ENCODE measurements at places on chromosomes 4 and X.

- no peak overlapping the region for H3K4me3 ChIP-seq
- DNase-seq = no peak
- H3K27me3 ChIP-seq = no peaks in the 10 kb centered on the region
- no peak overlapping the region for H3K27ac ChIP-seq
Measured at GRCh38 chr4:48167538-48168263, 33.7 kb upstream of the TXK start.

DNA sequence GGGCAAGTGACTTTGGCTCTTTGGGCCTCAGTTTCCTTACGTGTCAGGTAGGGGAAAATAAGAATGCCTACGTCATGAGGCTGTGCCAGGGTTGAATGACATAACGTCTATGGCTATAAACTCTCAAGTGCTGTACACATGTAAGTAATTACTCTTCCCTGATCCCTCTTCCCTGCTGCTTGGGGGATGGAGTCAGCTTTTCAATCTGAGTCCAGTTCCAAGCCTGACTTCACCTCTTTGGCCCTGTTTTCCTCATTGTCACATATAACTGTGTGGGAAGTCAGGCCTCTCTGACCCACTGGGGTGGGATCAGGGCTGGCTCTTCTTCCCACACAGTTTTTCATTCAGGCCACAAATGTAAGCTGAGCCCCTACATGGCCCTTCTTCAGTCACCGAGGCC, 11.4 kb upstream of the CITED1 start:
- no peak for DNase-seq
- H3K27me3 ChIP-seq = peaks cover 9% of the 10 kb centered on the region
- no peak overlapping the region for H3K27ac ChIP-seq
- H3K4me1 ChIP-seq = no peaks in the 10 kb centered on the region
- no peak overlapping the region for H3K4me3 ChIP-seq

GRCh38 chr4:186500721-186501304, 54.6 kb downstream of the MTNR1A start:
- no peak overlapping the region for H3K27ac ChIP-seq
- H3K4me1 ChIP-seq = no peaks in the 10 kb centered on the region
- no peak overlapping the region for H3K4me3 ChIP-seq
- H3K27me3 ChIP-seq = peaks cover 4% of the 10 kb centered on the region

DNA sequence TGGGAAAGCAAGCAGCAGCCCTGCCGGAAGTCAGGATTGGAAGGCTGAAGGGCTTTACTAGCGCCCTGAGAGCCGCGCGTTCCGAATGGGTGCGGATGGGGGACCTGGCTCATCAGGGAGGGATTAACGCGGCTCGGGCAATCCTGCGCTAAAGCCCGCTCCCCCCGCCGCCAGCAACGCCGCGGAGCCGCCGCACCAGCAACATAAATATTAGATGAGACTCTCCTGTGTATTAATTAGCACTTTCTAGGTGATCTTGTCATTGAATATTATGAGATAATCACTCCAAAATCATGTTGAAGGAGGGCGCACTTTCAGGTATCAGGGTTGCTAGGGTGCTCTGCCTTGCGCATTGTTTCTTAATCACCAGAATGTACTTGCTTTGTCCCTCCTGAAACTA, 357.2 kb upstream of the FAM241A start:
- H3K4me1 ChIP-seq = no peaks in the 10 kb centered on the region
- H3K27ac ChIP-seq = no peak overlapping the region
- DNase-seq = no peak
- H3K27me3 ChIP-seq = peaks cover 5% of the 10 kb centered on the region
- H3K4me3 ChIP-seq = no peak overlapping the region
